ENCODE measurements at places on chromosomes 7 and 10.

DNA sequence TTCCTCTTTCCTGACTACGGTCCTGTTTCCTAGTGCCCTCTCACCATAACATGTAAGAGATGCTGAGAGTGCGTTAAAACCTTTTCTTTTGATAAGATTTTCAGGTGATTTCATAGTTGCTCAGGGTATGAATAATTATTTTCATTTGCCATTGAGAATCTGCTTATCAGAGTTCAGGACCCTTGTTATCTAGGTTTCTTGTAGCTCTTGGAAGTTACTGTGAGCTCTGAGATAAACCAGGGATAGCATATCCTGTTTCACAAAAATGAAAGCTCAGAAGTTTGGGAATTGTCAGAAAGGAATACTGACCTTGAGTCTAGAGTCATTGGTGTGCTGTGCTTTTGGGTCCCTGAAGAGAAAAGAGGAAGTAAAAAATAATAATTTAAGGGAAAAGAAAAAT, 76.8 kb upstream of the PRKG1 start:
- no peak for DNase-seq

DNA sequence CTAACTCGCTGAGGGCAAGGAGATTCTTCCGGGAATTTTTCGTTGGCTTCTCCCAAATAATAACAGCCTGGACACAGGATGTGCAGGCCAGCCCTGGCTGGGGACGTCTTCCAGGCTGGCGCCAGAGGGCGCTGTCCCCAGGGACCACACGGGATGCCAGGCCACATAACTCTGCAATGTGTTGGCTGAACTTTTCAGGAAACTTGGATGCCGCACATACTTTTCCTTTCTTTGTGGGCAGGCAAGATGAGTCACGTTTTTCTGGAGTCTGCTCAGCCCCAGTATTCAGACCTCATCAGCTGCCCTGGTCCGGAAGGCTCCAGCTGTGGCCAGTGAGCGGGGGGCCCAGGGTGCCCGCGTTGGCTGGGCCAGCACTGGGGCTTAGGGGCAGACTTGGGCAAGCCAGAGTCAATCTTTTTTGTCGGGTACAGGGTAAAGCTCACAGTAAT, 122.7 kb downstream of the PRKAG2 start:
- DNase-seq: no peak

GRCh38 chr10:11478807-11479206, 132.6 kb downstream of the USP6NL start:
- no peak for DNase-seq

- no peak for DNase-seq
Observed at GRCh38 chr7:30237271-30237695, 47.1 kb upstream of the ZNRF2 start.

DNA sequence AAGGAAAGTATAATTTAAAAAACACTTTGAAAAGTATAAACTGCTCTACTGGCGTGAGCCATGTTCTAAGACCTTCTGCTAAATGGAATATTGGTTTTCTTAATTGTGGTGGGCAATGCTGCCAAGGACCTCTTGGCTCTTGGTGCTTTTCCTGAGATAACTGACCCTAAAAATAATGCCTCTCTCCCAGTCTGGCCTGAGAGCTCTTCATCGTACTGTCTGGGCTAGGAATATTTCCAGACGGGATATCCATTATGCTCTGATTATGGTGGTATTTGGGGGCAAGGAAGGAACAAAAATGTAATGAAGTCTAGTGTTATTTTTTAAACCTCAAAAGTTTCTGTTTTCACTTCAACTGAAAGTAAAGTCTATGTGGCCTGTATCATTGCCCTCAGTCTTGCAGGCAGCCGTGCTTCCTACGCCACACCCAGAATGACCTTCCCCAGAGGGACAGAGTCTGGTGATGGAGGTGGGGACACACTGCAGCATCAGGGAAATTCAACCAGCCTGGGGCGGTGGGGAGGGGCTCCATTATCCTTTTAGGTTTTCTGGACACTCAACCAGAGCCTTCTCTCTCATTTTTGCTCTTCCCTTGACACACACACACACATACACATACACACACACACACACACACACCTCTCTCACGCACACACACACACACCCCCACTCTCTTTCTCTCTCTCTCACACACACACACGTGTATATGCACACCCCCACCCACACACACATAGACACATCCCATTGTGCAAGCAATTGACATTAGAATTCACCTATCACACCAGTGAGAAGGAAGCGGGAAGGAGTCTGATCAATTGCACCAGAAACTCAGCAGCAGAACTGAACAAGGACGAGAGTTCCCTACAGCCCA, 99.6 kb downstream of the LRRC18 start:
- DNase-seq: no peak

DNA sequence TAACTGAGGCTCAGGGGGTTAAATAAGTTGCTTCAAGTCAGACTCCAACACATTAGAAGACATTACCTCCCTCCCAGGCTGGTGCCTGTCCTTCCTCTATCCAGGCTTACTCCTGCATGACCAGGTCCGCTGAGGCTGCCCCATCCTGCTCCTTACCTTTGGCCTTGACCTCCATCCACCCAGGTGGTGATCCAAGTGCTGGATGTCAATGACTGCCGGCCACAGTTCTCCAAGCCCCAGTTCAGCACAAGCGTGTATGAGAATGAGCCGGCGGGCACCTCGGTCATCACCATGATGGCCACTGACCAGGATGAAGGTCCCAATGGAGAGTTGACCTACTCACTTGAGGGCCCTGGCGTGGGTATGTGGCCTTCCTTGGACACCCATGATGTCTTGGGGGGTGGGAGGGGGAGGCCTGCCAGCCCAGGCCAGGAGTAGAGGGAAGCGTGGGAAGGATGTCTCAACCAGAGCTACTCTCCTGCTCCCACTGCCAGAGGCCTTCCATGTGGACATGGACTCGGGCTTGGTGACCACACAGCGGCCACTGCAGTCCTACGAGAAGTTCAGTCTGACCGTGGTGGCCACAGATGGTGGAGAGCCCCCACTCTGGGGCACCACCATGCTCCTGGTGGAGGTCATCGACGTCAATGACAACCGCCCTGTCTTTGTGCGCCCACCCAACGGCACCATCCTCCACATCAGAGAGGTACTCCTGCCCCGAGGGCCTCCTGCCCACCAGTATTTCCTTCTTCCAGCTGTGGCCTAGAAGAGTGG, 29.6 kb upstream of the VSIR start:
- DNase-seq: no peak

GRCh38 chr10:130884456-130884855, 427.1 kb downstream of the TCERG1L start:
- DNase-seq: no peak

GRCh38 chr7:133102276-133103060, 20.6 kb upstream of the CHCHD3 start:
- no peak for DNase-seq

DNA sequence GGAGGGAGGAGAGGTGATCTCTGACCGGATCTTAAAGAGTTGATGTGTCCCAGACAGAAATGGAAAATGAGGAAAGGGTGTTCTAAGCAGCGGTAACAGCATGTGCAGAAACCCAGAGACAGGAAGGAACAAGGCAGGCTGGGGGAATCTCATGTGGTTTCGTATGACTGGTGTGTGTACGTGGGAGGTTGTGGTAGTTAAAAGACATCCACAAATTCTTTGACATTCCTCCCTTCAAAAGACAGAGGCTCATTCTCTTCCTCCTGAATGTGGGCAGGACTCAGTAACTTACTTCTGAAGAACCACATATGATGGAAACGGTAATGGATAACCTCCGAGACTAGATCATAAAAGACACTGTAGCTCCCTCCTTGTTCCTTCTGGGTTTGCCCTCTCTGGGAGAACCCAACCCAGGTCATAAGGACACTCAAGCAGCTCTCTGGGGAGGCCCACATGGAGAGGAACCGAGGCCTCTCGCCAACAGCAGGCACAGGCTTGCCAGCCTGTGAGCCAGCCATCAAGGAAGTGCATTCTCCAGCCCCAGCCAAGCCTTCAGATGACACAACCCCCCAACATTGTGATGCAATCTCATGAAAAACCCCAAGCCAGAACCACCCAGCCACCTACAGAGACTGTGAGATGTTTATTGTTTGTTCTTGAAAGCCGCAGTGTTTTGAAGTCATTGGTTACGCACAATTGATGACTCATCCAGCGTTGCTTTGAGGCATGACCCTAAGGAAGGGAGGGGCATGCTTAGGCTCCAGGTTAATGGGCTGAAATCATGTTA, 116.0 kb downstream of the SLIT1 start:
- DNase-seq: no peak

DNA sequence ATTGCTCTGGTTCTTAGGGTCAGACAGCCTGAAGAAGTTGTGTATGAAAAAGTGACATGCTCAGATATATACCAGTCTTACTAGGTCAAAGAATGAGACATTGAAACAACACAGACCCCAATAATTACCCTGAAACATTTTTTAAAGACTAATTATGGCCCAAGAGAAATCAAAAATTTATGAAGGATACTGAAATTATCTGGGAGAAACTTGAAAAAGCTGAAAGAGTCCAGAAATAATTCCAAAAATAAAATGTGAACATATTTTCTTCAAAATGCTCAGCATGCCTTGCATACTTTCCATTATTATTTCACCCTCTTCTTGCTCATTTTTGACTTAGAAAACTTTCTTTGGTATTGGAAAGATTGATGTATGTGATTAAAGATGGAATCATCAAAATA, 198.9 kb upstream of the CCDC6 start:
- no peak for DNase-seq

- no peak for DNase-seq
Observed at GRCh38 chr10:133454204-133454893, 604 bp downstream of the SCART1 start.

DNA sequence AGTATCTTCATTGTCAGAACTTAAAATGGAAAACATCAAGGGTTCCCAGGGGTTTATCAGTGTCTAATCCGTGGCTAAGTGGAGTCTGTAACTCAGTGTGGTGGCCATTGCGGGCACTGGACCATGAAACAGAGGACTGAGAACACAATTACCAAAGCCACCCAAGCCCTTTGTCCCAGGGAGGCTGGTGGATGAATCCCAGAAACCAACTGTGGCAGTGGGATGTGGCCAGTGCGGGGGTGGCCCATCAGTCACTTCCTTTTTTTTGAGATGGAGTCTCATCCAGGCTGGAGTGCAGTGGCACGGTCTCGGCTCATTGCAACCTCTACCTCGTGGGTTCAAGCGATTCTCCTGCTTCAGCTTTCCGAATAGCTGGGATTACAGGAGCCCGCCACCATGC, 61.8 kb downstream of the TACC2 start:
- DNase-seq: no peak

GRCh38 chr7:36207451-36208291, 54.6 kb downstream of the EEPD1 start:
- DNase-seq: no peak

DNA sequence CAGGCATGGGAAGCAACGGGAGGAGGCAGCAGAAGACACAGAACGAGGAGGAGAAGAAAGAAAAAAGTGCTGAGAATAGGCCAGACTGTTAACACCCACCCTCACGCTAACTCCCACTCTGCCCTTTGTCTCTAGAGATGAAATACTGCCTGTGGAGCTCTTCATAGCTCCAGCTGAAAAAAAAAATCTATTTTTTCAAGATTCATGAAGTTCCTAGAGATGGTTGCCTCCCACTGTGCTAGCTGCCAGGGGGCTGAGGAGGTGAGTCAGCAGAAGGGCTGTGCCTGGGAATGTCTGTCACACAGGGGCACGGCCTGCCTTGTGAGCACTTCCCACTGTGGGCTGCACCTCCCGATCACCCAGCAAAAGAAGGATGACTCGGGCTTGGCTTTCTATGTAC, 144.5 kb downstream of the RNF216 start:
- no peak for DNase-seq

DNA sequence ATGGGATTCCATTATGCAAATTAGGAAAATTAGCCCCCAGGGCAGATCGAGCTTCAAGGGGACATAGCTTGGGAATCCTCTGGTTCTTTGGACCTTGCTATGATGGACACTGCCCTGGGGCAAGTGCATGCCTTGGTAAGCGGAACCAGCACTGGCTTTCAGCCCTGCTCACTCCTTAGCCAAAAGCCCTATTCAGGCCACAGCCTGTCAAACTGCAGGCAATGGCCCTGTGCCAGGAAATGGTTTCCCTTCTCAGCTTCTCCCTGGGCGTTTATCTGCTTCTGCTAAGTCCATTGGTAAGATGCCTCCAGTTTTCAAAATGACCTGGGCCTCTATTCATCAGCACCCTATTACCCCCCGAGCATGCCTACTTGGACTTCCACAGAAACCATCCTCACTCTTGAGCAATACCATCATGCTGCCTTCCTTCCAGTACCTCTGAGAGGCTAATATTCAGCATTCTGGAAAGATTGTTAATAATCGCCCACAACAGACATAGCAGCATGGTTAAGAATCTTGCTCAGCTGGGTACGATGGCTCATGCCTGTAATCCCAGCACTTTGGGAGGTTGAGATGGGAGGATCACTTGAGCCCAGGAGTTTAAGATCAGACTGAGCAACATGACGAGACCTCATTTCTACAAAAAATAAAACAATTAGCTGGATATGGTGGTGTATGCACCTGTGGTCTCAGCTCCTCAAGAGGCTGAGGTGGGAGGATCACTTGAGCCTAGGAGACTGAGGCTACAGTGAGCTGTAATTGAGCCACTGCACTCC, 918.6 kb upstream of the AUTS2 start:
- DNase-seq: no peak

GRCh38 chr10:8338177-8338766, 283.8 kb downstream of the GATA3 start:
- DNase-seq: no peak

DNA sequence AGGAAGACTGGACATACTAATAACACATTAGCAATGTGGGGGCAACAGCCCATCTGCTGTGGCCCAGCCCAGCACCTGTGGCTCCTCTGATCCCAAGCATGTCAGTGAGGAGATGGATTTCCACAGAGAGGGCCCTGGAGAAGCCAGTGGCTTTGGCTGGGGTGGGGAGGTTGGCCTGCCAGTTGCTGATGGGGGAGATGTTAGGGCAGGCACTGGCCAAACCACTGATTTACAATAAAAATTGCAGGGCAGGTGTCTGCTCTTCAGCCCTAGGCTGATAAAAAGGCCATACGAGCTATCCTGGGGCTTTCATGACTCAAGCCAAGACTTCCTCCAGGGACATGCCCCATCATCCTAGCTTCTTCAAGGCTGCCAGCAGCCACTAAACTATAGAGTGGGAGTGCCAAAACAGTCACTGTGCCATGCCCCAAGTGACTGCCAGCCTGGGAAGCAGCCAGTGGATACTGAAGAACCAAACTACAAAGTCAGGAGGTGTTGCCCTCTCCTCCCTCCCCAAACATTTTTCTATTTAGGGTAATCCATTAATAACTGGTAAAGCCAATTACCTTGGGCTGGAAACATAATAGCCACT, 37.8 kb downstream of the DPCD start:
- no peak for DNase-seq

GRCh38 chr10:29392376-29393021, 103.6 kb downstream of the LYZL1 start:
- DNase-seq: peak; percentile 28

All from KG1 (cell line).